ENCODE measurements at places on chromosomes 2 and 18.

DNA sequence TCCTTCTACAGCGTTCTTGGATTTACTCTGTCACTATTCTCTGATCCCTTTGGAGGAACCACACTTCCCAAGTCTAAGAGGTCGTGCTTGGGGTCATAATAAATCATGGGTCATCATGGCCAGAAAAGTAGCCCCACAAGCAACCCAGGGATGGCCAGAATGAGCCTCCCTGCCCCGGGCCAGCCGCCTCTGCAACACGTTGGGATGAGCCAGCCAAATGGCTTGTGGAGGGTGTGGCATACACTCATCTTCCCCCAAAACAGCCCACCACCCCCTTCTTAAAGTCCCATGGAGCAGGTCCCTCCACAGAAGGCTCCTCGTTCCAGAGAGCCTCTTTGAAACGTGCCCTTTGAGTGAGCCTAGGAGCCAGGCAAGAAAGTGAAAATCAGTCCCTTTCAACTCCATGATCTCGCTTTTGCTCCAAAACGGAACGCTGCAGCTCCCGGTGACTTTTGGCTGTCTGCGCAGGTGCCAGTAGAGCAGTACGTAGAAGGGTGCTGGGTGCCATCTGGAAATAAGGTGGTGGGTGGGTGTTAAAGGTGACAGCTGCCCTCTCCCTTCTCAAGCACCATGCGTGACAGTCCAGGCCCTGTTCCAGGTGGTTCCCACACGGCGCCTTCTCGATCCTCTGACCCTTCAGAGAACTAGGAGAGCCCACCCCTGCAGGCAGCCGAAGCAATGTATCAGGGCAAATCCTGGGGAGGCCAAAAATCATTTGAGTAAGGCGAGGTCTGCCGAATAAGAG lies 48.5 kb upstream of the FOSL2 start:
- no peak for DNase-seq

GRCh38 chr18:51361130-51361860 lies 163.8 kb upstream of the MEX3C start:
- no peak for DNase-seq

GRCh38 chr2:142291969-142292368 lies 161.2 kb upstream of the LRP1B start:
- DNase-seq, result peak; percentile 3

DNA sequence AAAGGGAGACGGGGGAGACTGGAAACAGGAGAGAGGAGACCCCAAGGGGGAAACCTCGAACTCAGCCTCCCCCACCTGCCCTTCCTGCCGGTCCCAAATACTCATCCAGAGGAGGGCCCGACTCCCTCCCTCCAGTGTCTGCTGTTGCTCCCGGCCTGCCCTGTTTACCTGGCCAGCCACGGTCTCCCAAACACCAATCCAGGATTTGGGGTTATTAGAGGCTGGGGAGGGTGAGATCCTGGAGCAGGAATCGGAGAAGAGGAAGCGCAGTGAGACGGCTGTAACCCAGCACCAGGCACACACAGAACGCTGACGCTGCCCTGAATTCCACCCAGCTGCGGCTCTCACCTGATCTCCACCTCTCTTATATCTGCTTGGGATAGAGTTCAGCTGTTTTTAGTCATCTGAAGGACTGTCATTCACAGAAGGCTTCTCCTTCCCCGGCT lies 213.0 kb downstream of the TNS1 start:
- DNase-seq, result no peak

DNA sequence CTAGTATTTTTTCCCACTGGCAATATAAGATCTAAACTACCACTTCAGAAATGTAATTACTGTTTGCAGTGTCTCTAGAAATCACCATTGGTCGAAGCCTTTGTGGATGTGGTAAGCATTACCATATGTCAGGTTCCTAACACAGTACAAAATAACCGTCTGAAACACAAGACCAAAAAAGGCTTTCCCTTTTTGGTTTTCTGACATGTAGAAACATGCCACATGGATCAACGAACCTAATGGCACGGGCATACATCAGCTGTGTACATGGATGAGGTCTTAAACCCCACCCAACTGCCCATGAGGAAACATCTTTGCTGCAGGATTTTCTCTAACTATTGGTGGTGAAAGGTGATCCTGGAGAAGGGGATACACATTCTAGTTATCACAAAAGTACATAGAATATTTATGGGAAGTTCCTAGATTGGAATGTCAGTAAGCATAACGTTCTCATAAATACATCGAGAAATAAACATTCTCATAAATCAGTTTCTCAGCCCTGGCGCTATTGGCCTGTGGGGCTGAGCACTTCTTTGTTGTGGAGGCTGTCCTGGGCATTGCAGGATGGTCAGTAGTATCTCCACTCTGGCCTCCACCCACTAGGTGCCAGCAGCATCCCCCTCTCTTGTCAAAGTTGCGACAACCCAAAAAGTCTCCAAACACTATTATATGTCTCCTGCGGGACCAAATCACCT lies 9.0 kb downstream of the VIT start:
- peak; percentile 50 for DNase-seq

DNA sequence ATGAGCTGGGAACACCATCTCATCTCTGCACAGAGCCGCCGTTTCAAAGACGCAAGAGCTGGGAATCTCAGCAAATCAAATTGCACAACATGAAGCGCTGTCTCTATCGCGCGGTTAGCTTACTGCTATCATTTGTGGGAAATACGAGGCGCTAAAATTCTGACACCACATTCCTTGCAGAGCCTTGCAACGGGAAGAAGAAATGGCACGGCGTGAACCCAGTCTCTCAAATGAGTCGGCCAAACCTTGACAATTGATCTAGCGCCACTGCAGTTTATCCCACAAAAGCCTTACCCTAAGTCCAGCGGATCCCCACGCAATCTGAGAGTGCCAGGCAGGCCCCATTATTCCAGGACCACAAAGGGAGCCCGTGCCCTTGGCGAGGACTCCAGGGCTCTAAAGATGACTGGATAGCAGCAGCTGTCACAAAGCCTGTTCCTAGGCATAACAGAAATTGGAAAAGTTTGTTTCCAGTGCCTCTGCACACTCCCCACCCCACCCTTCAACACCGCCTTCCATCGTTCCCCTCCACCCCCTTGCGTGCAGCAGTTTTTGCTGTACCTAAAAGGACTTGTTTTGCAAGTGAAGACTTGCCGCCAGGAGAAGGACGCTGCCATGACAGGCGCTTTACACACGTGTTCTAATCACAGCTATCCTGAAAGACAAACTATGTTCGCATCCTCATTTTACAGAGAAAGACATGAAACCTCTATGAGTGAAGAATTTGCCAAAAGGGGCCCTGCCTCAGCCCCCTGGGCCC lies 252.4 kb downstream of the EIPR1 start:
- DNase-seq, result no peak

DNA sequence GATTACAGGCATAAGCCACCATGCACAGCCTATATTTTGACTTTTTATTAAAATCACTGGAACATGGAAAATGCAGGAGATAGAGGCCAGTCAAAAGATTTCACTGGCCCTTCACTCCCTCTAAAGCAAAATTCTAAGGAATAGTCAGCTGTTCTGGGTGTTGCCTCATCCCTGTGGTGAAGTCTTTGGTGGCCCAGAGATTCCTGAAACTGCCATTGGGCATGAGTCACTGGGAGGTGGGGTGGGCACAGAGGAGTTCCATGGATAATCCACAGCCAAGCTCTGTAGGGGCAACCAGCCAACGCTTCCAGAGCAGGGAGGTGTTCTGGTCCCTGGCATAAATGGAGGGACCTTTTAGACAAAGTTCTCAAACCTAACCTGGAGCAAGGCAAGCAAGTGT lies 89.7 kb upstream of the TTC39C start:
- DNase-seq, result peak; percentile 80

GRCh38 chr2:227813229-227813561 lies 447 bp upstream of the CCL20 start:
- no peak for DNase-seq

- DNase-seq, result peak; percentile 86
Measured at GRCh38 chr18:13382366-13382953, 163.9 kb downstream of the LDLRAD4 start.

GRCh38 chr2:127528487-127528886 lies 2.2 kb upstream of the IWS1 start:
- DNase-seq, result no peak

GRCh38 chr2:218301176-218301819 lies 9.0 kb upstream of the TMBIM1 start:
- DNase-seq, result peak; percentile 70

- DNase-seq, result no peak
Measured at GRCh38 chr2:133045787-133046186, 375.8 kb upstream of the LYPD1 start.

- DNase-seq, result no peak
Measured at GRCh38 chr18:75173125-75173432, 35.9 kb downstream of the PTGR3 start.

DNA sequence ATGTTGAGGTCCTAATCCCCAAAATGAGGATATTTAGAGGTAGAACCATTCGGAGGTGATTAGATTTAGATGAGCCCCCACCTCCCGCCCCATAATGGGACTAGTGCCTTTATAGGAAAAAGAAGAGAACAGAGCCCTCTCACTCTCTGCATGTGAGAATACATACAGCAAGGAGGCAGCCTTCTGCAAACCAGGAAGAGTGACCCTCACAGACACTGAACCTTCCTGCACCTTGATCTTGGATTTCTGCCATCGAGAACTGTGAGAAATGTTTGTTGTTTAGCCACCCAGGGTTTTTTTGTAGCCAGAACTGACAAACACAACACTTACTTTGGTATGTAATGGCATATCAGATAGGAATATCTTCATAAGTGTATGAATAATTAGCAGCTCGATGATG lies 83.7 kb downstream of the XIRP2 start:
- no peak for DNase-seq

GRCh38 chr18:46283895-46284295 lies 179.7 kb downstream of the HAUS1 start:
- DNase-seq, result no peak

DNA sequence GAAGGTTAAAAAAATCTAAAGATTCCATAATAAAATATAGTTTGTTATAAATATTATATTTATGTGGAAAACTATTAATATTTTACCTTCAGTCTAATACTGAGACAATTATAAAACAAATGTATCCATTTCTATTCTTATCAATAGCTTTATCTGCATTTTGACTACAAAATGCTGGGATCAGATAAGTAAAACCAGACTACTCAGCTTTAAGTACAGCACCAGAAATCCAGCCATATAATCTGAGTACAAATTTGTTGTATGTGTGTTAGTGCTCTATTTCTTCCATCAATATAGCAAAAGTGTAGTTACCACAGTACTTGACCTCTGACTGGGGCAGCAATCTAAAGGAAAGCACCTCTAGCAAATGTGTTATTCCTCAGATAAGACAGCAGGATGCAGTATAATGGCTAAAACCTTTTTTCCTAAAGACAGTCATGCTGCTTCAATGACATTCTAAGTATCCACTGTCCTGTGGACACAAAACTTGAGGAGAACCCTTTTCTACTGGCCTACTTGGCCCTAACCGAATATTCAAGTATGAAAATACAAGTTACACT lies 68.1 kb downstream of the OLA1 start:
- peak; percentile 6 for DNase-seq

DNA sequence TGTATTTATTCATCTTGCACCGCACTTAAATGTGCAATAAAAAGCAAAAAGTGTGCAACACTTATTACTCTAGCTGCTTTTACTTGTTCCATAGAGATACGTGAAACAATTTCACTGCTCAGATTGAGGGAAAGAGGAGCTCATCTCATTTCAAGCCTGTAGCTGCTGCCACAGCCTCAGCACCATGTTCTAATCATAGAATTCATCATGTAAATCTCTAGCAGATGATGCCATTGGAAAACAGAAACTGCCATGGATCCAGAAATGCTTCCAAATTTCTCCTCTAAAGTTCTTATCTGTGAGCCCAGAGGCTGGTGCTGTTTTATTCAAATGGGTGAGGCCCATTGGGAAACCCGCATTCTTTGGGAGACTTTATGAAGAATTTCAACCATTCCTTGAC lies 2.0 kb downstream of the CDC42EP3 start:
- peak; percentile 52 for DNase-seq

GRCh38 chr2:43305012-43305411 lies 78.6 kb upstream of the ZFP36L2 start:
- peak; percentile 51 for DNase-seq

- DNase-seq, result peak; percentile 19
Measured at GRCh38 chr18:32368170-32368569, 102.5 kb downstream of the GAREM1 start.

DNA sequence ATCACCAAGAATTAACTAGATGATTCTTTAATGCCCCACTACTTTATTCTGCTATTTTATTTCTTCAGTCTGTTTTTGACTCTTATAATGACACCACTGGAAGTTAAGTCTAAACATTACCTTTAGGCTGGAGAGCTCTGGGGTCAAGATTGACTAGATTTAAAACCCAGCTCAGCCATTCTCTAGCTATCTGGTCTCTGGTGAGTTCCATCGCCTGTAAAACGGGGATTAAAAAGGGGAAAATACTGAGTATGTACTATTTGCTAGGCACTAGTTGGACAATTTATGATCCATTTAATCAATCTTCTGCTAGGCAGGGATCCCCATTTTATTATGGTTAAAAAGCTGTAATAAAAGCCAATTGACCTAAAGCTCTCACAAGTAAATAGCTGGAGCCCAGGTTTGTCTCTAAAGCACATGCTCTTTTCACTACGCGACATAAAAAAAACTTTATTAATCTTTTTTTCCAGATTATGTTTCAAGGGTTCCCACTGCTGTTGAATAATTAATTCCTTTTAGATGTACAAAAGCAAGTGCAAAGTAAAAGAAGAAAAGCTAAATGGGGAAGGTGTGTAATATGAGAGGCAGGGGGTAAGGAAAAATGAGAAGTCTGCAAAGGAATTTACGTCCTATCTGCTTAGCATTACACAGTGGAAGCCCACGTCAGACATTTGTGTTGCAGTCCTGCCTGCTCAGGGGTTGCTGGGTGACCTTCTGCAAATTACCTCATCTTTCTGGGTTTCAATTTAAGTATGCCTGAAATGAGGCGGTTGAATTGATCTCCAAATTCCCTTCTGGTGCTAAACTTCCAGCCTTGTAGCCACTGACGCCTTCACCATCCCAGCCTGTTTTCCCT lies 918 bp upstream of the NABP1 start:
- peak; percentile 91 for DNase-seq

GRCh38 chr2:64943387-64944150 lies 45.6 kb upstream of the SLC1A4 start:
- peak; percentile 93 for DNase-seq

DNA sequence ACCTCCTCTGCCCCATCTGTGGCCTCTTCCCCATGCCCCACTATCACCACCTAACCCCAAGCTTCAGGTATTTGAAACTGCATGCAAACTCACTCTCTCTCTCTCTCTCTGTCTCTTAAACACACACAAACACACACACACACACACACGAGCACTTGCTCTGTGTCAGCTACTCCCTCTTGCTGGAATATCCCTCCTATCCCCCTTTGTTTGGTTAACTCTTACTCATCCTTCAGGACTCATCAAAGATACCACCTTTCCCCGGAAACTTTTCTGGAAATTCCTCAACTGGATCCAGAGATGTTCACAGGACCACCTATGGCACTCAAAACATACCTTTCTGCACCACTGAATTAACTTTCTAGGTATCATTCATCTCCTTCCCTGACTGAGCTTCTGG lies 222.8 kb upstream of the TMEM200C start:
- no peak for DNase-seq

- DNase-seq, result no peak
Measured at GRCh38 chr2:17482651-17483050, 35.6 kb downstream of the RAD51AP2 start.

GRCh38 chr2:118350621-118351020 lies 262.4 kb downstream of the INSIG2 start:
- DNase-seq, result peak; percentile 51
